Activated B cell treated with CpG ODN at 0.5 μM for 24 hours (primary cell): ENCODE measurements at places on chromosomes 7 and 10. TPM values are rescaled to one million over a fixed set of nuclear protein-coding genes. Genes with fewer than 3 reads are reported as not detected.

The EXOC6 gene
- total RNA-seq, result 15.3 and 17.3 TPM in 2 replicates

The SFRP5 gene
- total RNA-seq, result not detected in 2 replicates

The PRTFDC1 gene
- total RNA-seq, result not detected in 2 replicates

The LRRC61 gene
- total RNA-seq, result 10.7 and 11.0 TPM in 2 replicates

The MSMB gene
- not detected in 2 replicates for total RNA-seq

The MMP21 gene
- 0.10 and 0.35 TPM in 2 replicates for total RNA-seq

The KCNMA1 gene
- total RNA-seq, result 3.3 and 3.7 TPM in 2 replicates

The SH2B2 gene
- 28.2 and 32.1 TPM in 2 replicates for total RNA-seq

The HERPUD2 gene
- total RNA-seq, result 26.2 and 31.5 TPM in 2 replicates
